ENCODE measurements at places on chromosomes 3 and 15. TPM values are rescaled to one million over a fixed set of nuclear protein-coding genes. Genes with fewer than 3 reads are reported as not detected.

The TLR9 gene
- total RNA-seq = 1.5 TPM

The SKIC8 gene
- 42.2 TPM for total RNA-seq

The CFAP100 gene
- not detected for total RNA-seq

The APH1B gene
- 32.2 TPM for total RNA-seq

The SH2D7 gene
- not detected for total RNA-seq

The TF gene
- 2.1 TPM for total RNA-seq

Data from left lung (tissue), 14 donors.